ENCODE measurements at places on chromosomes 2 and 18.
A peak's percentile ranks its signal among the peaks of the same experiment; 100 is the strongest.

DNA sequence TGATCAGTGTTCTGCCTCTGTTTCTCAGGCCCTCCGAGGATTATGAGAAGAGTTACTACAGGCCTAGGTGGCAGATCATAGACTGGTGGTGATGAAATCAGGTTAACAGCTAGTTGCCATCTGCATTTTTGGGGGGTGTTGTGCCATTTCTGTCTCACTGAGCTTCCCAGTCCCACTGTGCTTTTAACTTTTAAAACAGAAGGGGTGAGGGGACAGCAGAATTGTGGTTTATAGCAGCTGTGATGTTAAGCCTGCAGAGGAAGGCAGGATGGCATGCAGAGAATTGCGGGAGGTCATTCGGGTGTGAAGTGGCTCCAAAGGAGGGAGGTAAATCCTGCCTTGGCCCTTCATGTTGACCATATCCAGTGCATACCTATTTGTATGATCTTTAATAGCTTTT, 5.0 kb downstream of the CAB39 start:
- DNase-seq = no peak

DNA sequence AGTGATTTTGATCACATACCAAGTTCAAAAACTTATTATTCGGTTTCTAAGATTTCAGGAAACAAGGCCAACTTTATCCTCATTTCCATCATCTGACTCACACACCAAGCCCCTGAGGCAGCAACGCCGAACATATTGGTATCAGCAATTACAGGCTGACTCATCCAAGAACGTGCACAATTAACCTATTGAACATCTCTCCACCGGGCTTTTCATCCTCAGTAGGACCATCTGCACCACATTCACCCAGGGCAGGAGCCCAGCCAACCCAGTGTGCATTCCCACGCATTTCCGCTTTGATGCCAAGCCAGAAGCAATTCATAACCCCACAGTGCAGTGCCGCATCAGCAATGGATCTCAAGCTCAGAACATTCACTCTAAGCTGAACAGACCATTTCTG, 52.9 kb downstream of the SCG2 start:
- DNase-seq = no peak

GRCh38 chr18:79139206-79139605, 70.0 kb downstream of the ATP9B start:
- no peak for DNase-seq

DNA sequence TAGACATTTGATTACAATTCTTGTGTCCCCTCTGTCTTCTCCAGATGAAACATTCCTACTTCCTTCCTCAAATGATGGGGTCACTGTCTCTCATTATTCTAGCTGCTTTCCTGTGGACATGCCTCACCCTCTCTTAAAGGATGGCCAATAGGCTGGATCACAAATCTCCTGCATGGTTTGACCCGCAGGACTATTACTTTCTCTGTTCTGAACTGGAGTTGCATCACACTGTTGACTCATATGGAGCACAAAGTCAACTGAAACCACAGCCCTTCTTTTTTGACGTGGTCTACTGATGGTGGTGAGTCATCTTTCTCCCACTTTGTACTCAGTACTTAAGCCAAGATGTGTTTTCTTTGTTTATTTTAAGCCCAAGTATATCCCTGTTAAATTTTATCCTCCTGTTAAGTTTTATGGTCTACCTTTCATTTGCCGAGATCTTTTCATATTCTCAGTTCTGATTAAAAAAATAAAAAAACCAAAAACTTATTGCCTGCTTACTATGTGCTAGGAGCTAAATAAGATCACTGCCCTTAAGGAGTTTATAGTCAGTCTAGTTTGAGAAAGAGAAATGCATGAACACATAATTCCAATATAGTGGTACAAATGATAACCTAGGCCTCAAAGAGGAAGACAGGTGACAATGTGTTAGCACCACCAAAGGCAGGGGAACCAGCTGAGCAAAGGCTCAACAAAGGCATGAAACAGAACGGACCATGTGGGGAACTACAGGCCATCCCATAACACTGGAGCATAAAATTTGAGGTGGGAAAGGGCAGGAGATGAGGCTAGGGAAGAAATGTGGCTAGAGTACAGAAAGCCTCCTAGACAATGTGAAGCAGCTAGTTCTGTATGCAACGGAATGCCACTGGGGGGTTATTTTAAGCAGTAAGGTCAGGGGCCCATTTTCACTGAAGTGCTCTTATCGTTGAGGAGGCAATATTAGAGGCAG, 67.6 kb upstream of the ZFP36L2 start:
- no peak for DNase-seq

- no peak for DNase-seq
These were observed 213.8 kb upstream of the SLC8A1 start for GRCh38 chr2:40665493-40666232.

- no peak for DNase-seq
These were observed 35.4 kb downstream of the CAB39 start for GRCh38 chr2:230748087-230748486.

DNA sequence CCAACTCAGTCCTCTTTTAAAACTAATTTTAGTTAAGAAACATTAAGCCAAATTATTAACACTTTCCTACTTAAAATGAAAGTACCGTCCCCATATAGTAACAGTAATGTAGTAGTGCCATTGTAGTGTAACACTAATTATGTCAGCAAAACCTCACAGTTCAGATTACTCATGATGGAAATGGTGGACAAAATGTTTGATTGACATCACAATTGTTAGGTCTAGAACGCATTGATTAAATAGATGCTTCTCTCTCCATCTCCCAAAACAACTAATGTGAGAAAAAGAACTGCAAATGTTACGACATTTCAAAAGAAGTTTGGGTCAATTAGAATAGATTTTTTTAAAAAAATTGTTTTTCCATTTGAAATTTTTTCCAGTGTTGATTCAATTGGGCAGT, 1.2 kb upstream of the ATF2 start:
- no peak for DNase-seq

- no peak for DNase-seq
These were observed 16.2 kb upstream of the CXCR4 start for GRCh38 chr2:136134126-136134525.

DNA sequence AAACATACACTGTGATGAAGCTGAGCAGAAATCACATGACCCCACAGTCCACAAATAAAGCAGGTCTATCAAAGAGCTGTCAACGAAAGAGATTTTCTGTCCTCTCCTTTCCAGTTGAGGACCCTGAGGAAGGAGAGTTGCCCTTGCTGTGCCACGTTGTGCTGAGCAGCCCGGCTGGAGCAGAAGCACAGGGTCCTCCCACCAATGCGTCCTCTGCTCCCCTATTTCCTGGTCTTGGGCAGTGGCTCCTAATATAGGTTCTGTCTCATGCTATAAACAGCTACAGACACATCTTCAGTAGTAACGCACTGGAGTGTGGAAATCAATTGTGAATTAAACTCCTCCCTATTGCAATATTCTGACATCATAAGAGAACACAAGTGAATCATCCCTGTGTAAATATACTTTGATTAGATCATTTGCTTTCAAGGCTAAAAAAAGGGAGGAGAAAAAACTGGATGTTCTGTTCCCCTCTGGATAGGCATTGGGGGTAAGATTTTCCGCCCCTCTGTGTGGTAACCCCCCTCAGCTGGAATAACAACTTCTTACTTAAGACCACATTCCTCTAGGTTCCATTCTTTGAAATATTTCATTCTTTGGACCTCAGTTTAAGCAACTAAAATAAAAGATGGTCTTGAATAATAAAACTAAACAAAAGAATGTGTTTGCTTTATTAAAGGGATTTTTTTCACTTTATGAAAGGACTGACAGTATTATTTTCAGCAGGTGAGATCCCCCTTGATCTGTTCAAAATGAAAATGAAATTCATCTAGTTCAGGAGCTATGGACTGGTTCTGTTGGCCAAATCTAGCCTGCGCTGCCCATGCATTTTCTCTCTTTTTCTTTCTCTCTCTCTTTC, 8.3 kb upstream of the RHOB start:
- DNase-seq = no peak

GRCh38 chr2:210035679-210036078, 33.2 kb downstream of the RPE start:
- no peak for DNase-seq

- no peak for DNase-seq
These were observed 3.6 kb downstream of the SCRN3 start for GRCh38 chr2:174399171-174399570.

- DNase-seq = no peak
These were observed 509.9 kb upstream of the VRK2 start for GRCh38 chr2:57536535-57537231.

DNA sequence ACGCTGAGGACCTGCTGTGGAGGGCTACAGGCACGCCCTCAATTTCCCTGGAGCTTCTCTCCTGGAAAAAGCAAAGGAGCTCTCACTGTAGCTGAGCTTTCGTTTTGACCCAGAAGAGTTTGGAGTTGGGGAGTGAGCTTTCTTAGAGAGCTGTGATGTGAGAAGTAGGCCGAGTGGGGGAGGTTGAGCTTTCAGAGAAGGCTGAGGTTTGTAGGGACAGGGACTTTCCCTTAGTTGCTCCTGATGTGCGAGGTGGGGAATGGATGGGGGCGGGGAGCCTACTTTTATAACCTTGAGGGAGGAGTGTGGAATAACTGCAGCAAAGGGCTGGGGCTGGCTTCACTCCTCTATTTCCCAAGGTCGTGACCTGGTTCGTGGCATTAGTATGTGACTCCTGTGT, 47.1 kb downstream of the ZNF532 start:
- DNase-seq = no peak

DNA sequence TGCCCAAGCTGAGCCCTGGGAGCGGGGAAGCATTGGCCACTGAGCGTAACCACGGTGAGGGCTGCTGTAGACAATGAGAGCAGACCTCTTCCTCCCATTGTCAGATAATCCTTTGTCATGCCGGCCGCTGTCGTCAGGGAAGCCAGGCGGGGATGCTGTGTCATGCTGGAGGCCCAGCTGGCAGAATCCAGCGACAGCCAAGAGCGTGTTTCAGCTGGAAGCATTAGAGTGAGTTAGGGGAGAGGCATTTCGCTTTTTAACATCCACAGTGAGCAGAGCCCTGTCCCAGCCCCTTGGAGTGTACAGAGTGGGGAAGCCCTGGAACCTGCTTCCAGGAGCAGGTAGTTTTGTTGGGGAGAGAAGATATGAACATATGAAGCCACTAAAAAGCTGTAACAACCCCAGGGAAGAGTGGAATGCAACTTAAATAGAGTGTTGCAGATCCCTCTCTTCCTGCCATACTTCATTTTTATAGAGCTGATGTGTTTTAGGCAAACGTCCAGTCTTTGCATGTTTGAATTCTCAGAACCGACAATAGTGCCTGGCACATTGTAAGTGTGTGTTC, 7.0 kb downstream of the CTIF start:
- peak; percentile 90 for DNase-seq

- no peak for DNase-seq
These were observed 14.0 kb upstream of the TMBIM1 start for GRCh38 chr2:218306184-218306920.

GRCh38 chr18:62754026-62754425, 38.7 kb downstream of the PHLPP1 start:
- no peak for DNase-seq

GRCh38 chr18:72160510-72161445, 383.4 kb downstream of the CBLN2 start:
- DNase-seq = peak; percentile 7

All from NCI-H82 (cell line).